ENCODE measurements at places on chromosomes 5 and 9.

GRCh38 chr9:99986642-99987041, 80.2 kb downstream of the STX17 start:
- DNase-seq, result no peak

GRCh38 chr5:75057561-75057960, 5.2 kb upstream of the GCNT4 start:
- DNase-seq, result no peak

GRCh38 chr9:134502809-134503211, 138.8 kb upstream of the COL5A1 start:
- DNase-seq, result peak; percentile 66

- no peak for DNase-seq
Observed at GRCh38 chr9:28320616-28321015, 747.3 kb upstream of the C9orf72 start.

- DNase-seq, result no peak
Observed at GRCh38 chr5:158840193-158840592, 259.5 kb downstream of the EBF1 start.

DNA sequence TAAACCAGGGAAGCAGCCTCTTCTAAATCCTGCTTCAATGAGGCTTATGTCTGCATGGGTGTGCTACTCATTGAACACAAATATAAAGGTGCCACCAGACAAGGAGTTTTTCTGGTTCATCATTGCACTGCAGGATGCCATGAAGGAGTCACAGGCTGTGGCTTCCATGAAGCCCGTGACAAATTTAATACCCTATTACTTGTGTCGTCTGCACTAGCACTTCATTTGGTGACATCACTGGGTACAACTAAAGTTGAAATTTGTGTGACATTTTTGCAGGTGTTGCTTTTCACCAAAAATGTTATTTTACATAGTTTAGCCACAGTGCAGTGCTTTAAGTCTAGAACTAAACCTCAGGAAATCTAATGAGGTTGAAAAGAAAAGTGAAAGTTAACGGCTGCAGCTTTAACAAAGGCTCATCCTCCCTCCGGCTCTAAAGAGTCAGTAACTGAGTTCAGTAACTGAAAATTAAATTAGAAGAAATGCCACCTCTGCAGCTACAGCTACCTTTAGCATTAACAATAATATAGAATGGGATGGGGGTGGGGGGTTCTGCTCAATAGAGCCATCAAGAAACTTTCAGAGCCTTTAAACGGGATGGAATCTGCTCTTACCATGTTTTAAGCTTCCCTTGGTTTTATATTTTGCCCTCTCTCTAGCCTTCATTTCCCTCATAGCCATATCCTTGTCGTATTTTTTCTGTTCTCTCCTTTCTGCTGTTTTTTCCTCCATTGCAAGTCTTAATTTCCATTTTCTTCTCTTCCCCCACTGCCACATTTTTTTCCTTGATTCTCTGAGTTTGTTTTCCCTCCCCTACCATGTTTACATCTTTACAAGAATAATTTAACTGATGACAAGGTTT, 233.8 kb upstream of the TMEM161B start:
- DNase-seq, result no peak

GRCh38 chr5:167709625-167710024, 581.8 kb upstream of the WWC1 start:
- no peak for DNase-seq

GRCh38 chr9:95005278-95006143, 279.0 kb downstream of the AOPEP start:
- DNase-seq, result no peak

DNA sequence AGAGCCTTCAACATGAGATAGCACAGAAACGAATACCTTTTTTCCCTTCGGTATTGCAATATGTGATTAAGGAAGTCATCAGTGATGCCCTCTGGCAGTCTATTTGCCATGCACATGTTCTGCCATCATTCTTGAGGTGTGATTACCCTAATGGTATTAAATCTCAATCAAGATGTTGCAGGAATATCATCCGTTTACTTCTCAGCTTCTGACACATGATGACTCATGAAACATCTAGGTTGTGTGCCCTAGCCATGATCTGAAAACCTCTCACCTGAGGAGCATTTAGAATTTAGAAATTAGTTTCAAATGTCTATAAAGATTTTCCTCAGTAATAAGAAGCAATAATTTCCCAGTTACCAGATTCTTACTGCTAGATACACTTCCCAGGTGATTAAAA, 209.1 kb downstream of the ADGRV1 start:
- DNase-seq, result no peak

DNA sequence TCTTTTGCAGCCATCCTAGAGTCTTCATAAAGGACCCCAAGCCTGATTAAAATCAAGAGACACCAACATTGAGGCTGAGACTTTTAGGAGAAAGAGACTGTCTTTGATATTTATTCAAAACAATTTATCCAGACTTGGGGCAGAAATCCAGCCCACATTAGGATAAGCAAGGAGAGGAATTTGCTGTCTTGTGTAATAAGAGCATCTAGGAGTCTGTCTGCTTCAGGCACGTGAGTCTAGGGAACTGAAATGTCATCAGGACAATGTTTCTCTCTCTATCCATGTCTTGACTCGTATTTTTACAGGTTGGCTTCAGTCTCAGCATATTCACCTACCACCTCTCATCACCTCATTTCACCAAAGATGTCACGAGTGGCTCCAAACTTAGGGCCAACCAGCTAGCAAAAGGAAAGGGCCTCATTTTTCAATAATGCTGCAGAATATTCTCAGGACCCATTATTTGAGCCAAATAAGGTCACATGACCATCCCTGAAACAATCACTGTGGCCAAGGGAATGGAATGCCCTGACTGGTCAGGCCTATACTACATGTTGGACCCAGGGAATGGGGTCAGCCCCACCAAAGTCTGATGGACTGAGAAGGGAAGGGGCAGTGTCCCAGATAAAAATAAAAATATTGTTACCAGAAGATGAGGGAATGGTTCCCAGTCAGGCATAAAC, 70.3 kb upstream of the SAP30L start:
- DNase-seq, result no peak

GRCh38 chr5:14178671-14179211, 35.6 kb downstream of the TRIO start:
- DNase-seq, result no peak

- DNase-seq, result no peak
Observed at GRCh38 chr9:21811914-21812313, 9.5 kb downstream of the MTAP start.

DNA sequence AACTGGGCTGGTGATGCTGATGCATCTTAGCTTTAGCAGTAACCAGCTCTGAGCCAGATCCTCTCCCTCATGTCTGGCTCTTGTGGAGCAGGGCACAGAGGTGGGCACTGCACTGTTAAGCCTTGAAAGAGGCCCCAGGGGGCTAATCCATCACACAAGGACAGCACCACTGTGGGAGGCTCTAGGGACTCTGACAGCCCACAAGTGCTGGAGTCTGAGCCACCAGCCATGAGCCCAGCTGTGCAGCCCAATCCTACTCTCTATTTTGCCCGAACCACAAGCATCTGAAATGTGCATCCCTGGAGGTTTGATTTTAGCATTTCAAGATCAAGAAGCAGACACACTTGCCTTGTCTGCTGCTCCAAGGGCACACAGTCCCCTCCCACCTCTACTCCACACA, 407.1 kb upstream of the TRPC7 start:
- no peak for DNase-seq

GRCh38 chr9:136567651-136568287, 21.9 kb upstream of the NOTCH1 start:
- peak; percentile 77 for DNase-seq

GRCh38 chr5:31317665-31318064, 124.2 kb downstream of the CDH6 start:
- DNase-seq, result no peak

- no peak for DNase-seq
Observed at GRCh38 chr9:88994469-88995199, 3.4 kb downstream of the S1PR3 start.

DNA sequence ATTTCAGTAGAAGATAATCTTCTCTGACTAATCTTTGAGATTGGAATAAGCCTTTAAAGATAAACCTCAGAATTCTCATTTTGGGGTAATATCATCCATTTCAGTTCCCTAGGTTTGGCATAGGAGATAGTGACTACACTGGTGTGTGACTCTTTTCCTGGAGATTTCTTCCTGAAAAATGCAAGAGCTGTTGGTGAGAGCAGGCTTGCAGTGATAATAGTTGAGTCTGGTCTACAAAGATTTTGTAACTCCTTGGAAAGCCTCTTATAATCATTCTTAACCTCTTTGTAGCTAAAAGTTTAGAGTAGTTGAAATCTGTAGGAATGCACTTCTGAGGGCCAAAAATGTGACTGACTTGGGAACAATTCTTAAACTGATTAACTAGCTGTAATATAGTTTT, 23.4 kb downstream of the RANBP17 start:
- no peak for DNase-seq

GRCh38 chr5:156621719-156622118, 228.4 kb upstream of the PPP1R2B start:
- DNase-seq, result no peak

DNA sequence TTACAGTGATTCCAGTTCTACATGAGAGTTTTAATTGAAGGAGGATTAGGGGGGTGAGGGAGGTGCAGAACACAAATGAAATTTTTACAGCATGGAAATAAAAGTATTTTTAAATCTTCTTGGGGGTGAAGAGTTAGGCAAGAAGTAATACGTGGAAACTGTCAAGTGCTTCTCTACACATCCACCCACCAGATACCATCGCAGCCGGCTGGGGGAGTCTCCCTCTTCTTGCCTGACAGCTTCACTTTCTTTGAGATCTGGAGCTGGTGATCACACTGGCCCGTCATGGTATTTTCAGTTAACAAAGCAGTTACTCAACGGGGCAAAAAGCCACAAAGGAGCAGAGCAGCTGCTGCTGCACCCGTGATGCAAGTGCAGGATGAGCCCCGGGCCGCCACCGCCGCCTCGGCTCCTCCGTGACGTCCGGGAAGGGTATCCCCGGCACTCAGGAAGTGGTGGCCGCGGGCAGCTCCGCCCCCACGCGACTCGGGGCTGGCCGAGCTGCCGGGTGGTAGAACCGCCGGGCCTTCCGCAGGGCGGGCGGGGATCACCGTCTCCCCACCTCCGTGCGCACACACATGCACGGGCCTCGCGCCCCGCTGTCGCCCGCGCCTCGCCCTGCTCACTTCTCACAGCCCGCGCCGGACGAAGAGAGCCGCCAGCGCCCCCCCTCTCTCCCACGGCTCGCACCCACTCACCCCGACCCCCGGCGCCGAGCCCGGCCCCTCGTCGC, 2.4 kb upstream of the NR4A3 start:
- peak; percentile 43 for DNase-seq

- DNase-seq, result no peak
Observed at GRCh38 chr9:127463911-127464310, 12.6 kb downstream of the LRSAM1 start.

GRCh38 chr5:154972476-154973080, 31.7 kb downstream of the MRPL22 start:
- DNase-seq, result peak; percentile 2

DNA sequence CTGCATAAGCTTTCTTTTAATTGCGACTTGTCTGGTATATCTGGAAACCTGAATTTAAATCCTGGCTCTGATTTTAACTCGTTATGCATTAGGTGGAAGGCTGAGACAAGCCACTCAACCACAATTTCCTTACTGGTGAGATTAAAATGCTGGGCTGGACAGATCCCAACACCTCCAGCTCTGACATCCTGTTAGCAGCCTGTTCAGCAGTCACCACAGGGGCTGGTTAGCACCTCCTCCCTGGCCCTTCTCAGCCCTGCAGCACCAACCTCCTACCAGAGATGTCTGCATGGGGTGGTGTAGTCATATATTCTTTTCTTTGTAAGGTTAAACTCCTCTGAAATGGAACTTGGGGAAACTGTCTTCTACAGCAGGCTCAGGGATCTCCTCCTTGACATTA, 156.5 kb upstream of the NFIL3 start:
- no peak for DNase-seq

DNA sequence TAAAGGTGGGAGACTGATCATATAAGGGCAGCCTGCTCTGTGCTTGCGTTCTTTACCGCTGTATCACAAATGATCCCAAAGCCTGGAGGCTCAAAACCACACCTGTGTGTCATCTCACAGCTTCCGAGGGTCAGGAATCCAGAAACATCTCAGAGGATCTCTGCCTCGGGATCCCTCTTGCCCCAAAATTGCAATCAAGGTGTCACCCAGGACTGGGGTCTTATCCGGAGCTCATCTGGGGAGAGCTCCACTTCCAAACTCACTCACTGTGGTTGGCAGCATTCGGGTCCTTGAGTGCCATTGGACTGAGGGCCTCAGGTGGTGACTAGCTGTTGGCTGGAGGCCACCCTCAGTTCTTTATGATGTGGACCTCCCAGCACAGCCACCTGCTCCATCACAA, 26.7 kb upstream of the FCN2 start:
- DNase-seq, result no peak

DNA sequence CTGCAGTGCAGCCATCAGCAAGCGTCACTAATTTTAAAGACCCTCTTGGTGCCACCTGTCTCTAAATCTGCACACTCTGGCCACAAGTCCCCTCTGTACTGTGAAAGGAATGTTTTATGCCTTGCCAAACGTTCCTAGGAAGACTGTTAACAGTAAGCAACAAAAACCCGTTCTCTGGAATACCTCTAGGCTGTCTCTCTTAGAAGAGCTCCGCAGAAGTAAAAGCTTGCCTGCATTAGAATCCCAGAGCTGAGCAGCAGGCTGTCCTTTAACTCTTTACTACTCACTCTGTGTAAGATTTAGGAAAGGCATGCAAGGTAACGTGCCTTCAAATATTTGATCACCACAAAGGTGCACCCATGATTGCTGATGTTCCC, 53.9 kb upstream of the C9orf72 start:
- no peak for DNase-seq

- no peak for DNase-seq
Observed at GRCh38 chr9:127112735-127113161, 9.7 kb downstream of the ANGPTL2 start.

- no peak for DNase-seq
Observed at GRCh38 chr5:176186107-176186506, 52.1 kb upstream of the SIMC1 start.

GRCh38 chr9:118170032-118170955, 466.1 kb downstream of the TLR4 start:
- peak; percentile 19 for DNase-seq

- DNase-seq, result no peak
Observed at GRCh38 chr5:179427032-179427675, 81.9 kb upstream of the ADAMTS2 start.

GRCh38 chr9:112654282-112654681, 63.6 kb downstream of the INIP start:
- no peak for DNase-seq

DNA sequence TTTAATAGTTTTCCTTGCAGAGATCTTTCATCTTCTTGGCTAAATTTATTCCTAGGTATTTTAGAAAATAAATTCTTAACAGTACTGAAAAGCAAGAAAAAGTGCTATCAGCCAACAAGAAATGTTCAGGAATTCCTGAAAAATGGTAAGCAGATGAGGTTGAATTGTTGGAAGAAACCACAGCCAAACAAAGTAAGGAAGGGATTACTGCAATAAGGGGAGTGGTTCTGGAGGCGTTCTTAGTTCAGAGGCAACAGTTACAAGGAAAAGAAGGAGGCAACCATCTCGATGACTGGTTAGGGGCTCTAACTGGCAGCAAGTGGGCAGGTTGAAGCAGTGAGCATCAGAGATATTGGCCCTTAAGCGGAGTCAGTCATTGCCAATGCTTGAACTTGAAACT, 12.8 kb upstream of the OR13J1 start:
- no peak for DNase-seq

Measured in HS-27A (cell line).